Osteoblast (primary cell): ENCODE measurements at places on chromosomes 3 and 15. TPM values are rescaled to one million over a fixed set of nuclear protein-coding genes. Genes with fewer than 3 reads are reported as not detected.

Gene UQCC5
- total RNA-seq, result 6.5 and 8.3 TPM in 2 replicates

Gene SLC2A2
- total RNA-seq, result not detected in 2 replicates

Gene LTF
- total RNA-seq, result 0.59 and 0.72 TPM in 2 replicates

Gene CCR9
- not detected in 2 replicates for total RNA-seq

Gene CDCP1
- 4.4 and 7.6 TPM in 2 replicates for total RNA-seq

Gene C2CD4A
- under 0.01 TPM in 1 of 2 replicates, not detected in the other for total RNA-seq

Gene ACAA1
- total RNA-seq, result 17.4 and 20.0 TPM in 2 replicates

Gene CCR5
- not detected in 2 replicates for total RNA-seq

Gene ZMYND10
- total RNA-seq, result 0.88 and 2.9 TPM in 2 replicates

Gene GXYLT2
- total RNA-seq, result 75.1 and 77.4 TPM in 2 replicates

Gene PIERCE2
- total RNA-seq, result 3.6 and 5.3 TPM in 2 replicates

Gene CTXN2
- total RNA-seq, result not detected in 2 replicates

Gene PDZRN3
- total RNA-seq, result 18.3 and 26.4 TPM in 2 replicates

Gene ZNF80
- total RNA-seq, result not detected in 2 replicates
